H54 (cell line): ENCODE measurements at places on chromosomes 2 and 18.

- DNase-seq: no peak
Observed at GRCh38 chr2:144267239-144267638, 252.7 kb downstream of the ZEB2 start.

- no peak for DNase-seq
Observed at GRCh38 chr18:7367336-7367735, 136.4 kb downstream of the LRRC30 start.

- peak; percentile 2 for DNase-seq
Observed at GRCh38 chr18:52348209-52348608, 8.2 kb downstream of the DCC start.

- no peak for DNase-seq
Observed at GRCh38 chr2:170054997-170055396, 123.0 kb upstream of the MYO3B start.

DNA sequence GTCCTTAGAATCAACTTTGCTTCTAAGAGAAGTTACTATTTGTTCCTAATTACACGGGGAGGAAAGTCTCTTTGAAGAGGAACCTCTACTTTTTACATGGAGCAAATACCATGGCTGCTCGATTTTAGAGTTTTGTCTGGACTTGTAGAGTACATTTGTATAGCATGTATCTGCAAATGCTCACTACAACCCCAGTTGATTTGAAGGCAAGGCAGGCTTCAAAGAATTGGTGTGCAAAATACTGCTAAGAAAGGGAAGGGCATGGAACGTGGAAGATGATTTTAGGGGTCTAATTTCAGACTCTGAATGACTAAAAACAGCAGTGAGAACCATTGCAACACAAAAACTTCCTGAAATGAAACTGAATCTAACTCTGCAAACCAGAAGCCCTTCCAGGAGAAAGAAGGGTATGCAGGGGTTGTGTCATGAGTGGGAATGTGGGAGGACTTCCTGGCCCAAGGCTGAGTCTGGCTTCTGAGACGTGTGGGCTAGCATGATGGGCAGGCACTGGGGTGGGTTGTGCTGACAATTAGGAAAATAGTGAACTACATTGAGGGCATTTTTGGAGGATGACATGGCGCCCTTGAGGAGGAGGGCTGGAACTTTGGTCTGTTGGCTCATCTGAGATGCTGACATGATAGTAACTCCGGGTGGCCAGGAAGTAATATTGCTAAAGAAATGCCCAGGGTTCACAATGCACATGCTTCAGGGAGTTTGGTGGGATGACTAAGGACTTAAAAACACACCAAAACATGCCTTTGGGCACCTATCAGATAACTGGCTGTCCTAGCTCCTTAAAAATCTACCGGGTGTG lies 18.9 kb upstream of the IL1R2 start:
- no peak for DNase-seq

- DNase-seq: no peak
Observed at GRCh38 chr2:179946810-179947615, 60.1 kb downstream of the CWC22 start.

DNA sequence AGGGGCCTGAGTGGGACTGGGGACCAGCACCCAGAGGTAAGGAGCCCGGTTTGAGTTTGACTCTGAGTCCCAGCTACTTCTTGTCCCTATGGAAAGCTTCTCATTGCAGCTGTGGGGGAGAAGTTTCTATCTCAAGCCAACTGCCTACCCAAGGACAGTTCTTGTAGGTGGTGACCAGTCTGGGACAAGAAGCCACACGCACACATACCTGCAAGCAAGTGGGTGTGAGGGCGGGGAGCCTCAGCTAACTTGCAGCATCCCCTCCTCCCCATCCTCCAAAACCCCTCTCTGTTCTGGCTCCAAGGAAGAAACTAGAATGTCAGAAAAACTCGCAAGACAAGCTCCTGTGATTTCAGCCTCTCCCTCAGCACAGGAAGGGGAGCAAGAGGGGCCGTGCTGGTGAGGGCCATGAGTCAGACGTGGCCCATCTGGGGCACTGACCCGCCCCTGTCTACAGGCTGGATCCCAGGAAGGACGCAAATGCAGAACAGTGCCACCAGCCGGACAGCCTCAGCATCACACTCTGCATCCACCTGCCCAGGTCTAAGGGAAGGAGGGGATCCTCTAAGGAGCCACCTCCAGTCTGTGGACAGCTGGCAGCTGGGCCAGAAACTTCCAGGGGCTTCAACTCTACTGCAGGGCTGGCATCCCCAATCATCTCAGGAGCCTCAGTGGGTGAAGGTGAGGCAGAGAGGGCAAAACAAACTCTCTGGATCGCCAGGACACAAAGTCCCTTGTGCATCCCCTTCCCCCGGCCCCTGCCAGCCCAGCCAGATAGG lies 103.4 kb downstream of the TNS1 start:
- DNase-seq: peak; percentile 97

GRCh38 chr2:232567721-232568120 lies 17.2 kb downstream of the EIF4E2 start:
- DNase-seq: no peak

DNA sequence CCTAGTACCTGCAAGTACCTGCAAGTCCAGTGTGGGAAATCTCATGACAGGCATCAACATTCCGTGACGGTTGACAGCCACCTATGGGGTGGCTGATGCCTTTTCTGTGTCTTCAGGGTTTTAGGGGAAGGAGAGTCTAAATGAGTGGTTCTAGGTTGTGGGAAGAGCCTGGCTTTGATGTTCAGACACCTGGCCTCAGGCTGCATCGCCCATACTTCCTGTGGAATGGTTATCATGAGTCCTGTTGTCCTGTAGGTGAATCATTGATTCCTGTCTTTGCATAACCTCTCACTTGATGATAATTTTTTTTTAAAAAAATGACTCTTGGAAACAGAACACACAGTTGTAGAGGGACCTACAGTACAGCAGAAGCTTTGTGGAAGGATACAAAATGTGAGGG lies 108.9 kb downstream of the NEDD4L start:
- DNase-seq: no peak

GRCh38 chr18:34789768-34790344 lies 79.8 kb downstream of the DTNA start:
- no peak for DNase-seq

DNA sequence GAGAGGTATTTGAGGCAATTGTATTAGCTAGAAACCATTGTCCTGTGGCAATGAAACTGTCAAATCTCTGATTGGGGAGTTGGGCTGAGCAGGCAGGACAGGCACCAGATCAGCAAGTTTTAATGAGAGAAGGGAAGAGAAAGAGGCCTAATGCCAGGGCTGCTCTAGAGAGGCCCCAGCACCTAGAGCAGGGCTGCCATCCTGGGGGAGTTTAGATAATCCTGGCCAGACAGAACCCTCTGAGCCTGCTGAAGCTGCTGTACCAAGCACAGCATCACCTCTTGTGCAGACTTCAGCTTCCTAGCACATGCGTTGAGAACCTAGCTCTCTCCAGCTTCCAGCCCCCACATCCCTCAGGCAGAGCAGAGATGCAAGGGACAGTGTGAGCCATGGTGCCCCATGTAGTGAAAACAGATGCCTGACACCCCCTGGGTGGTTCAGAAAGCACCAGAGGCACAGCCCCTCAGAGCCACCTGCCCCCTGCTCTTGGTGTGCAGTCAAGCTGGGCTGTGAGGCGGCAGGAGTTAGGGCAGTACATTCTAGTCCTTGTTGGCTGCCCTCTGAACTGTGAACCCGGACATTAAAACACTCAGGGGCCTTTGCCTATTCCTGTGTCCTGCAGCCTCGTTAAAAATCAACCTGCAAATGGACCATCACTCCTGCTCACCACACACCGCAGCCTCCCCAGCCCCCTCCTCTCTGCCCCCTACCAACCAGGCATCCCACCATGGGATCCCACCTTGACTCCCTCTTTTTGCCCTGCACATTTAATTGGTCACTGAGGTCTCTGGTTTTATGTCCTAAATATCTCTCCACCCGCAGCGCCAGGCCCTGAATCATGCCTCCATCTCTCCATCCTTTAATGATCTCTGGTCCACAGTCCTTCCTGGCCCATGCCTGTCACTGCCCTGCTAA lies 52.7 kb downstream of the ADD2 start:
- DNase-seq: no peak

DNA sequence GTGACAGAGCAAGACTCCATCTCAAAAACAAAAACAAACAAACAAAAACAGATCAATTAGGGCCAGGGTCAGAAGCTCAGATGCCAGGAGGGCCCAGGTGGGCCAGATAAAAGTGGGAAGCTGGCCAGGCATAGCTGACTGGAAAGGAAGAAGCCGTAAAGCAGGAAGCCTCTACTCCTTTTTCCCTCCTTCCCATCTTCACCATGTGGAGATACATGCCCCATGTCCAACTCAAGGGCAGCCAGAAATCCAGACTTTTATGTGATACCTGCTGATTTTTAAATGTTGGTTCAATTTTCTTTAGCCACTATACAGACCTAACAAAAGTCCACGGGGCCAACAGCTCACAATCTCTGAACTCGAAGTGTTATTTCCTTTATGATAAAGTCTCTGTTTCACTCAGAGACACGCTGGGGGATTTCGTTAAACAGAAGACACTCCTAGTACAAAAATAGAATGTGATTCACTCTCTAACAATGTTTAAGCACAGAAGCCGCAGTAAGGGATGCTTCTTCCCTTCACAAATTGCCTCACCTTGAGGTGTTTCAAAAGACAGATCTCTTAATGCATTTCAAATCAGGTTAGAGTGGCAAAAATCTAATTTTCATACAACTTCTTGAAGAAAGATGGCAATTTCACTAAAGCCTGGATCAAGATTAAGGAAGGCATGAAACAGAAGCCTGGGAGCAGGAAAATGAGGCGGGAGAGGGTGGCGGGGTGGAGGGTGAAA lies 14.0 kb downstream of the TMEM247 start:
- DNase-seq: peak; percentile 54

- DNase-seq: no peak
Observed at GRCh38 chr2:205878999-205879762, 196.9 kb downstream of the NRP2 start.

- no peak for DNase-seq
Observed at GRCh38 chr18:31171144-31171839, 8.6 kb upstream of the DSC1 start.

GRCh38 chr2:140064243-140064642 lies 1284.1 kb upstream of the NXPH2 start:
- DNase-seq: no peak

- DNase-seq: no peak
Observed at GRCh38 chr2:41932241-41933045, 115.4 kb upstream of the PKDCC start.

DNA sequence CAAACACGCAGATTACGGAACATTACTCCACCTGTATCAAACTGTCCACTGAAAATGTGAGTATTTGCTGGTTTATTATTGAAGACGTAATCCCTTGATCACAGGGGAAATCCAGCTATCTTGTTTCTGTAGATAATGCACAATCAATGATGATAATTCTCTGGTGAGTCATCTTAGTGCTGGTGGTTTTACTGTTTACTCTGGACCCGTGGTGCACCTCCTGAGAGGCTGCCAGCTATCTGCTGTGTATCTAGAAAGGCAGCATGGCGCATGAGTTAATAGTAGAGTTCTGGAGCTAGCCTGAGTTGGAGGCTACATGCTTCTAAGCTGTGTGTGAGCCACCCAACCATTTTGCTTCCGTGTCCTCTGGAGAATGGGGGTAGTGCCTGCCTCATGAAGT lies 6.5 kb downstream of the NCAPH start:
- peak; percentile 55 for DNase-seq

GRCh38 chr18:32438173-32438572 lies 32.5 kb downstream of the GAREM1 start:
- no peak for DNase-seq

- DNase-seq: no peak
Observed at GRCh38 chr18:21733011-21733410, 7.6 kb upstream of the MIB1 start.

DNA sequence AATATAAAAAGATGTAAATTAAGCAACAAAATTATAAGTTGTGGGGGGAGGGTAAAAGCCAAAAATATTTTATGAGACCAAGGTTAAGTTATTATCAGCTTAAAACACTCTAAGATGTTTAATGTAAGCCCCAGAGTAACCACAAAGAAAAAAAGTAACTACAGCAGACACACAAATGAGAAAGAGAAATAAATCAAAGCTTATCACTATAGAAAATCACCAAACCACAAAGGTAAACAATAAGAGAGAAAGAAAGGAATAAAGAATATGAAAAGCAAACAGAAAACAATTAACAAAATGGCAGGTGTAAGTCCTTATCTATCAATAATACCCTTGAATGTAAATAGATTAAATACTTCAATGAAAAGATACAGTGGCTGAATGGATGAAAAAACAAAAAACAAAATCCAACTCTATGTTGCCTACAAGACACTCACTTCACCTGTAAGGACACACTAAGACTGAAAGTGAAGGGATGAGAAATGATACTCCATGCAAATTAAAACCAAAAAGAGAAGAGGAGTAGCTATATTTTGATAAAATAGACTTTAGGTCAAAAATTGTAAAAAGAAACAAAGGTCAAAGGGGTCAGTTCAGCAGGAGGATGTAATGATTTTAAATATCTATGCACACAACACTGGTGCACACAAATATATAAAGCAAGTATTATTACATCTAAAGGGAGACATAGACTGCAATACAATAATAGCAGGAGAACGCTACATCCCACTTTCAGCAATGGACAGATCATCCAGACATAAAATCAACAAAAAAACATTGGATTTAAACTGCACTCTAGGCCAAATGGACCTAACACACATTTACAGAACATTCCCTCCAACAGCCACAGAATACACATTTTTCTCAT lies 80.7 kb downstream of the PTPN2 start:
- no peak for DNase-seq

DNA sequence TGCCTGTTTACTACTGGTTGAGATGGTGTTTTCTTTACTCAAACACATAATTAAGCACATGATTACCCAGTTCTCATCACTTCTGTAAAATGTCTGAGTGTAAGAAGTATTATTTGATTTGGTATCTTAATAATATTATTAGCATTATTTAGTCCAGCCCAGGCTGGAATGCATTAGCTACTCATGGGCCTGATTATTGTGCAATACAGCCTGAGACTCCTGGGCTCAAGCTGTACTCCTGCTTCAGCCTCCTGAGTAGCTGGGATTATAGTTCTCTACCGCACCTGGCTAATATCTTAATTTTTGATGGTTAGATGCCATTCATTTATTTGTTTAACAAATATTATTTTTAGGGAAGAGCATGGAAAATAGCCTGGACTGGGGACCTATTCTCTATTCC lies 197.6 kb upstream of the MC4R start:
- DNase-seq: no peak

DNA sequence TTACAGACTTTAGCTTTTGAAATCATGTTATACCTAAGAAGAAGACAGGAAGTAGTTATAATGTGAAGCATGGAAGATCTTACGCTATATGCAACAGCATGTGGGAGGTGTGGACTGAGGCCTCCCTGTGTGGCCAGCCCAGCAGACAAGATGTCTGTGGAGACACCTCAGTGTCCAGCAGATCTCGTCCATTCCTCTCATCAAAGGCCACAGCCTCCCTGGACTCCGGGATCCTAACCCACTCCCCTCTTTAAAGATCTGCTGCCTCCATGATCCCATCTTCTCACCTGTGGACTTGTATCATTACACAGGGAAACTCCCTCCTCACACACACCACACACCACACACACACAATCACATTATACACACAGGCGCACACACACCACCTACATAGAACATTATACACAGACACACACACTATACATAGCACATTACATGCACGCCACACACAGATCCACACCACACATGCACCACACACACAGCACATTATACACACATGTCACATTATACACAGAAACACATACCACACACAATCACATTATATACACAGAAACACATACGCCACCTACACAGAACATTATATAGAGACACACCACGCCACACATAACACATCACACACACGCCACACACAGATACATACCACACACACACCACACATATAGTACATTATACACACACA lies 89.5 kb downstream of the PXDN start:
- DNase-seq: no peak
